ENCODE measurements at places on chromosomes 2 and 18.

- no peak for DNase-seq
These were observed 6.1 kb downstream of the SOS1 start for GRCh38 chr2:39114771-39115170.

GRCh38 chr2:177478029-177478428 lies 85.5 kb downstream of the AGPS start:
- no peak for DNase-seq

DNA sequence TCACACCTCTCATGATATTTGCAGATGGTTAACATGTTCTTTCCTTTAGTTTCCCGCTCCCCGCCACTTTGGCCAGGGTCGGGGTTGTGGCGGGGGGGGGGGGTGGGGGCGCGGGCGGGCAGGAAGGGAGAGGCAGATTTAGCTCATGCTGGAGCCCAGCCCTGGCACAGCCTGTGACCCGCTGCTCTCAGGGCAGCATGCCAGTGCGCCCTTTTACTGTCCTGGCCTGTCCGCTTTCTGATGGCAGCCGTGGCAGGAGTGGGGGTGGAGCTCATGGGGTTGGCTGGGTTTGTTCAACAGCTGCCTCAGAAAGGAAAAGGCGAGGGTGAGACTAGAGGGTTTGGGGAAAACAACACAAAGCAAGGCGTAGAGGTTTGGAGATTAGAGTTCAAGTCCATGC lies 56.1 kb downstream of the TNP1 start:
- DNase-seq, result no peak

DNA sequence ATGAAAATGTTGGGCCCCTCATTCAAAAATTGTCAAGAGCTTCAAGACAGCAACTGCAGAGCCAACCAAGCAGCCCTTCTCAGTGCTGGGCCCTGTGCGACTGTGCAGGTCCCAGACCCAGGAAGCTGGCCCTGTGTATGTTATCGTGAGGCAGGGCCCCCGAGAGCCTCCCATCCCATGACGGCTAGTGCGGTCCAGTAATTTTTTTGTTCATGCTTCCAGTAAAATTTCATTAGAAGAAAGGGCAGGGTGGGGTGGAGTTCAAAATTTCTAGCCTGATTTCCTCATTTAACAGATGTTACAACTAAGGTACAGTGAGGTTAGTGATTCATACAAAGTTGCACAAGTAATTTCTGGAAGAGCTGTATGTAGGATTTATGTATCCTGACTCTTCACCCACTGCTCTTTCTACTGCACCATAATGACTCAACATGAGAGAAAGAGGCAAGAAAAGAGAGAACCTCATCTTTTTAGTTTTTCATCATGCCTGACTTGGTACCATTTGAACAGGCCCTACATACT lies 105.5 kb downstream of the ZEB2 start:
- DNase-seq, result no peak

All from right renal cortex interstitium (tissue), 3 donors.